ENCODE measurements at places on chromosomes 12 and 14. TPM values are rescaled to one million over a fixed set of nuclear protein-coding genes. Genes with fewer than 3 reads are reported as not detected.
A peak's percentile ranks its signal among the peaks of the same experiment; 100 is the strongest.

AMDHD1 gene
- not detected for total RNA-seq

PLEKHD1 gene
- total RNA-seq = 0.80 TPM

PRR4 gene
- total RNA-seq = 3.7 TPM

SERPINA3 gene
- total RNA-seq = not detected

KCNJ8 gene
- total RNA-seq = 0.23 TPM

- no peak for DNase-seq
- no peak overlapping the region for H3K4me3 ChIP-seq
- no peaks in the 10 kb centered on the region for H3K27me3 ChIP-seq
- peaks cover 2% of the 10 kb centered on the region for H3K4me1 ChIP-seq
- H3K36me3 ChIP-seq = no peaks in the 10 kb centered on the region
Observed at GRCh38 chr14:51554339-51554920, 97.3 kb upstream of the FRMD6 start.

DNA sequence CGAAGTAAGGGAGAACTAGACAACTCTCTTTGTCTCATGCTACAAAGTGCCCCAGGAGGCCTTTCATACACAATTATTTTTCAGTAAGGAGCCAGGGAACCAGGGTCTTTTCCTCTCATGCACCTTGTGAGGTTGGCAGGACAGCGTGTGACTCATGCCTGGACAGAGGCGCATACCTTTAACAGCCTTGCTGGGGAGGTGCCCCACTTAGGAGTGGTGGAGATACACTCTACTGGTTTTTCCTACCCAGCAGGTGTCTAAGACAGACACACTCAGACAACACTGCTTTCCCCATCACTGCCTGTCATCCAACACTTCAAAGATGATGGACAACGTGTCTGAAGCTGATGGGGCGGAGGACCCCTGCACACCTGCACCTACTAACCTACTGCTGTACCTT, 49.1 kb downstream of the B4GALNT3 start:
- peaks cover 2% of the 10 kb centered on the region for H3K27me3 ChIP-seq
- no peak for DNase-seq
- no peak overlapping the region for H3K27ac ChIP-seq

DNA sequence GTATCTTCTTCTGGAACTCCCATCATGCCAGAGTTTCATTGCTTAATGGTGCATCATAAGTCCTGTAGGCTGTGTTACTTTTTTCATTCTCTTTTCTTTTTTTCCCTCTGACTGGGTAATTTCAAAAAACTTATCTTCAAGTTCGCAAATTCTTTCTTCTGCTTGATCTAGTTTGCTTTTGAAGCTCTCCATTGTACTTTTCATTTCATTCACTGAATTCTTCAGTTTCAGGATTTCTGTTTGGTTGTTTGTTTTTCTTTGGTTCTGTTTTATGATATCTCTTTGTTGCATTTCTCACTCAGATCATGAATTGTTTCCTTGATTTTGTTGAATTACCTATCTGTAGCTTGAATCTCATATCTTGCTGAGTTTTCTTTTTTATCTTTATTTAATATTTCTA, 83.3 kb upstream of the PRMT8 start:
- no peaks in the 10 kb centered on the region for H3K36me3 ChIP-seq
- peaks cover 3% of the 10 kb centered on the region for H3K27me3 ChIP-seq
- no peaks in the 10 kb centered on the region for H3K4me1 ChIP-seq
- no peak overlapping the region for H3K4me3 ChIP-seq
- no peak overlapping the region for H3K27ac ChIP-seq
- no peak for DNase-seq

DNA sequence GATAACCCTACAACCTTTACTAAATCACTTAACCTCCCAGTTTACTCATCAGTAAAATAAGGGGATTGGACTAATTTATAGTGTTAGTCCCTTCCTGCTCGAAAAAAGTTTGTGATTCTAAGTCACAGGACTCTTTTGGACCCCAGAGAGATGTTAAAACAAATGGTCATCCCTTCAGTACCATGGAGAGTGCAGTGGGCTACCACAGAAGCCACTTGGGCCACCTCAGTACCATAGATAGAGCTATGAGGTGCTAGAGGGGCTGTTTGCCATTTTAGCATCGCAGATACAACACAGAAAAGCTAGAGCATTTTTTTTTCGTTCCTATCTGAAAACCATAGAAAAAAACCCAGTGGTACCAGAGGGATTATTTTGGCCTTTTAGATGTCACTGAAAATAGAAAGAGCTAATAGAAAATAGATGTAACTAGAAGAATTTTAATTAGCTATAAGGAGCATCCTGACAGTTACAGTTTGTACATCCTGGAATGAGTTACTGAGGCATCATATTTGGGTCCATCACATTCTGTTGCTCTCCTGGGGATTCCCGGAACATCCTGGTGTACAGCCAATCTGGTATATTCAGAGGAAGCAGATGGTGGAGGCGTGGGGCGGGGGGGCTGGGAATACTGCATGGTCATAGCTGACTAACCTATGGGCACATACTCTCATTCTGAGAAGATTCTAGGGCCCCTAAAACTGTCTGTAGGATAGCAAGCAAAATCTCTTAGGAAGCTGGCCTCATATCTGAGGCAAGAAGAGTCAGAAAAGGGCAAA, 2.8 kb downstream of the ZNF219 start:
- H3K4me3 ChIP-seq = no peak overlapping the region
- DNase-seq = no peak
- H3K4me1 ChIP-seq = peaks cover 25% of the 10 kb centered on the region
- H3K27ac ChIP-seq = no peak overlapping the region
- peaks cover 13% of the 10 kb centered on the region for H3K27me3 ChIP-seq
- H3K36me3 ChIP-seq = peaks cover 13% of the 10 kb centered on the region

DNA sequence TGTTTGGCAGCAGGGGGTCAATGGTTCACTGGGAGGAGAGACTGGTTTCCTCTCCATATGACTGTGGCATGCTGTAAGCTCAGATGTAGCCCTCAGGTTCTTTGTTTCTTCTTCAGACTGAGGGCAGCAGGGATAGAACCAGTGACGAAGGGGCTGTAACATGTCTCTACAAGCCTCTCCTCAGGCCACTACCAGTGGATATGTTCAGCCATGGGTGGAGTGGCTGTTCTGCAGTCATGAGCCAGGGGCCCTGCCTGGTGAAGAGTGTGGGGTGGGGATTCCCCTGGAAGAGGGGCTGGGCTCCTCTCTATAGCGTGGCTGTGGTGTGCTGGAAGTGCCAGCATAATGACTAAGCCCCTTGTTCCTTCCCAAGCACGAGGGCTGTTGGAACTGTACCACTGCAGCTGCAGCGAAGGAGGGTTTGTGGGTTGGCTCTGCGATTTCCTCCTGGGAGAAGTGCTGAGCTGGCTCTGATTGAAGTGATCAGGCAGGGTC, 55.8 kb downstream of the CMAS start:
- DNase-seq = no peak
- no peaks in the 10 kb centered on the region for H3K27me3 ChIP-seq
- no peak overlapping the region for H3K4me3 ChIP-seq
- H3K36me3 ChIP-seq = no peaks in the 10 kb centered on the region

GRCh38 chr14:75827331-75827730, 154.5 kb downstream of the TGFB3 start:
- no peak for DNase-seq
- no peaks in the 10 kb centered on the region for H3K27me3 ChIP-seq
- H3K27ac ChIP-seq = no peak overlapping the region
- H3K4me3 ChIP-seq = no peak overlapping the region
- peaks cover under 1% of the 10 kb centered on the region for H3K36me3 ChIP-seq

DNA sequence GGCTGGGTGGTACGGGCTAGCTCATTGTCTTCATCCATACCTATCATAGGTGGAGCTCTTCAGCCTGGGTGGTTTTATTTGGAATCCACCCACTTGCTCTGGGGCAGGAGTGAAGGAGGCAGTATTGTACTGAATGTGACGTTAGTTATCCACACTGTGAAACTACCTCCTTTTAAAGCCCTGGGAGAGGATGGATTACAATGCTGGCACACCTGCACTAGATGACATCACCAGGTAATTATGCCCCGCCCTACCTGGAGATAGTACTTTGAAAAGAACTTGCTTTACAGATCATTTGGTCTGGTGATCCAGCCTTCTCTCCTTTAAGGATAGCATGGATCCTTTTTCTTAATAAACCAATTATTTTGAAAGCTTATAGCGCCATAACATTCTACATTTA, 78.0 kb downstream of the B4GALNT3 start:
- H3K27ac ChIP-seq = no peak overlapping the region
- peaks cover 20% of the 10 kb centered on the region for H3K4me1 ChIP-seq
- no peak overlapping the region for H3K4me3 ChIP-seq
- peaks cover under 1% of the 10 kb centered on the region for H3K36me3 ChIP-seq
- peaks cover 8% of the 10 kb centered on the region for H3K27me3 ChIP-seq

GRCh38 chr14:103501041-103501870, 21.4 kb downstream of the CKB start:
- peaks cover 37% of the 10 kb centered on the region for H3K36me3 ChIP-seq
- peaks cover 5% of the 10 kb centered on the region for H3K27me3 ChIP-seq
- peak; percentile 35 for DNase-seq
- H3K4me1 ChIP-seq = peaks cover 25% of the 10 kb centered on the region

- peaks cover 44% of the 10 kb centered on the region for H3K36me3 ChIP-seq
- H3K27me3 ChIP-seq = peaks cover 28% of the 10 kb centered on the region
- DNase-seq = no peak
- H3K4me1 ChIP-seq = peaks cover 33% of the 10 kb centered on the region
- no peak overlapping the region for H3K27ac ChIP-seq
- peak overlapping the region; percentile 10 for H3K4me3 ChIP-seq
Observed at GRCh38 chr12:55722948-55723347, 2.8 kb downstream of the RDH5 start.

GRCh38 chr12:92221656-92222315, 76.1 kb upstream of the BTG1 start:
- H3K4me1 ChIP-seq = peaks cover 7% of the 10 kb centered on the region
- no peaks in the 10 kb centered on the region for H3K27me3 ChIP-seq
- H3K36me3 ChIP-seq = no peaks in the 10 kb centered on the region
- H3K4me3 ChIP-seq = no peak overlapping the region

DNA sequence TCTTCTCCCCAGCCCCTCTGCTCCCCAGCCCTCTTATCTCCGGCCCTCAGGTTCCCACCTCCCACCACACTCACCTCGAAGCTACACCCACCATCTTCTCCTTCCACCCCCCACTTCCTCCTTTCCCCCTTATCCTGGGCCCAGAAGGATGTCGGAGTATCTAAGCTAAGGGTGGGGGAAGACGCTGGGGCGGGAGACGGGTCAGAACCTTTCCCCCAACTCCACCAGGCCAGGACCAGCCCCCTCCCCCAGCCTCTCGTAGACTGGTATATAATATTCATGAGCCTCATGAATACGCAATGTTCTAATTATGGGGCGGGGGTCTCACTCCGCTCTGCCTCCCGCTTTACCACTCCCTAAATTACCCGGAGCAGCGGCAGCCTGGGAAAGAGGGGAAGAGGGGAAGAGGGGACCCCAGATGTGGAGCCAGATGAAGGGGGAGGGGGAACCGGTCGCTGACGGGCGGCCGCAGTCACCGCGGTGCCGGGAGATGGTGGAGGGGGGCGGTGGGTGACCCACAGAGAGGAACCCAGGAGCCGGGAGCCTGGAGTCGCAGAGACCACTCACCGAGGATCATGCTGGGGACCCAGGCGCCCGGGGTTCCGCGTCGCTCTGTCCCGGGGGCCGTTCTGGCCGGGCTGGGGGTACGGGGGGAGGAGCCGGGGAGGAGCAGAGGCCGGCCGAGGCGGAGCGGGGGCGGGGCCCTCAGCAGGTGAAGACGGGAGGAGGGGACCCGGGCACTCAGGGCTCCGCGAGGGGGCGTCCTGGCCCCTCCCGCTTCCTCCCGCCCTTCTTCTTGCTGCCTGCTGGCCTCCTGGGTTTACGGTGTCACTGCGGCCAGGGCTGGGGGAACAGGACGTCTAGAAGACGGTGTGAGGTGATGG, 6.4 kb upstream of the ZNF385A start:
- peaks cover 22% of the 10 kb centered on the region for H3K27me3 ChIP-seq
- peaks cover 64% of the 10 kb centered on the region for H3K4me1 ChIP-seq
- peak; percentile 71 for DNase-seq
- H3K27ac ChIP-seq = no peak overlapping the region

DNA sequence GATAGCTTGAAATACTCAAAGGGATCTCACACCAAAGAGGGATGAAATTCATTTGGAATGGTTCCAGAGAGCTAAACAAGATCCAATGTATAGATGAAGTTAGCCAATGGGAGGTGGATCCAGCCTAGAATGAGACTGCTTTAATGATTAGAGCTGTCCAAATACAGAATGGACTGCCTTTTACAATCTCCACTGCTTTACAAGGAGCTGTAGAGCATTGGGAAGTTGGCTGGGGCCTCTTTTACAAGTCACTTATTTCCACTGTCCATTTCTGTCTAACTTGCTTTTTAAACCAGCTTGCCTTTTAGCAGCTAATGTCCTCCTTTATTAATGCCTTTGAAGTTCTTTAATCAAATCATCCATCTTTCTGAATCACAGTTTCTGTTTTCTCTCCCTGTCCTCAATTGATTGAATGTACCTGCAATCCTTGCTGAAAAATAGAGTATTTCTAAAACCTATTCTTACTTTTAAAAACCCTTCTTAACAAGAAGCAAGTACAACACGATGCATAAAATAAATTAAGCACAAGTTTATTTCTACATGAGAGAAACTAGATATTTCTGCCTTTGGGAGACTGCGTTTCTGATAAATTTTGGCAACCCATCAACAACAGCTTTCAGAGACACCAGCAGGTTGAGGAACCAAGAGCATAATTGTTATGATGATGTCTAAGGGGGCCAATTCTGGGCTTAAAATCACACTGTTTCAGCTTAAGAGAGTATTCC, 3.4 kb upstream of the ATP2A2 start:
- H3K27ac ChIP-seq = no peak overlapping the region
- H3K4me1 ChIP-seq = peaks cover 11% of the 10 kb centered on the region
- H3K4me3 ChIP-seq = no peak overlapping the region
- H3K27me3 ChIP-seq = peaks cover 3% of the 10 kb centered on the region
- no peak for DNase-seq

DNA sequence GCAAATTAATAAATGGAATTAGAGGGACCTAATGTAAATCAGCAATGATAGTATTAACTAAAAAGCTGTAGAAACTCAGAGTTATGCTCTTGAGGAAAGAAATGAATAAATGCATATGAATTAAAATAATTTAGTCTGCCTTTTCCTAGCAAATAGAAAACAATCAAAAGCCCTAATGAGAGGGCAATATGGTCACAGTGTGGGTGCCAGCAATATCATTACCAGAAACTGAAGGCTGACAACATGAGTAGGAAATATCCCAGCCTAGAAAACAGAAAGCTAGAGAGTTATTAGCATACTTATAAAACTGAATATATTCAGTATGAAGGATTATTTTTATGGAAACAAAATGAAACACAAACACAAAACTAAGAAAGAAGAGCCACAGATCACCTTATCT, 987.5 kb upstream of the SEL1L start:
- H3K4me3 ChIP-seq = no peak overlapping the region
- no peaks in the 10 kb centered on the region for H3K27me3 ChIP-seq
- H3K36me3 ChIP-seq = no peaks in the 10 kb centered on the region

GRCh38 chr12:114165921-114166320, 199.8 kb upstream of the RBM19 start:
- no peaks in the 10 kb centered on the region for H3K27me3 ChIP-seq
- DNase-seq = no peak
- no peak overlapping the region for H3K4me3 ChIP-seq
- no peaks in the 10 kb centered on the region for H3K36me3 ChIP-seq
- no peak overlapping the region for H3K27ac ChIP-seq

- no peak overlapping the region for H3K27ac ChIP-seq
- no peaks in the 10 kb centered on the region for H3K4me1 ChIP-seq
- H3K27me3 ChIP-seq = no peaks in the 10 kb centered on the region
- H3K4me3 ChIP-seq = no peak overlapping the region
Observed at GRCh38 chr14:35766036-35766699, 42.9 kb downstream of the RALGAPA1 start.

GRCh38 chr12:82620917-82621316, 65.8 kb upstream of the TMTC2 start:
- no peaks in the 10 kb centered on the region for H3K27me3 ChIP-seq
- DNase-seq = no peak
- no peaks in the 10 kb centered on the region for H3K36me3 ChIP-seq
